ENCODE measurements at places on chromosomes 3 and 15.

- DNase-seq = peak; percentile 4
Observed at GRCh38 chr15:57640930-57641682, 49.4 kb downstream of the MYZAP start.

GRCh38 chr3:46619845-46620778, 7.8 kb downstream of the FAM240A start:
- no peak for DNase-seq

- DNase-seq = no peak
Observed at GRCh38 chr3:103167850-103168249, 733.0 kb downstream of the ZPLD1 start.

DNA sequence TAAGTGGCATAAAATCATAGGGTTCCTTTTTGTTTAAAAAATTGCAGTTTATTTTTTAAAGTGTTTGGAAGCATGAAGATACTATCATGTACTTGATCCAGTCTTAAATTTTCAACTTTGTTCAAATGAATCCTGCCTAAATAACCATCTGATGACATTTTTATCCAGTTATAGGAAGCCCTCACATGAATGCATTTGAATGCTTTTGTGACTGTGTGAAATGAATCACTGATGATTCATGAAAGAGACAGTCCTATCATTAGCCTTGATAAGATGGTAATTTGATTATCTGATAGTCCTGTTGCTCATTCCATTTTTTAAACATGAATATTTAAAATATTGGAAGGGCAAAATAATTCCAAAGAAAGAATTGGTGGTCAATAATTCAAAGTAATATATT, 401.9 kb upstream of the ROBO2 start:
- DNase-seq = no peak

DNA sequence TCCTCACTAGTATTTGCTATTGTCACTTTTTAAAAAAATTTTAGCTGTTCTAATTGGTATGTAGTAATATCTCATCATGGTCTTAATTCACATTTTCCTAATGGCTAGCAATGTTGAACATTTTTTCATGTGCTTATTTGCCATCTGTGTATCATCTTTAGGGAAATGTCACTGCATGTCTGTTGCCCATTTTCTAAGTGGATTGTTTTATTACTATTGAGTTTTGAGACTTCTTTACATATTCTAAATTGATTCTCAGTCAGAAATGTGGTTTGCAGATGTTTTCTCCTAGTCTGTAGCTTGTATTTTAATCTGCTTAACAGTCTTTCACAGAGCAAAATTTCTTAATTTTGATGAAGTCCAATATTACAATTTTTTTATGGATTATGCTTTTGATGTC, 33.6 kb upstream of the SEC22A start:
- DNase-seq = no peak

DNA sequence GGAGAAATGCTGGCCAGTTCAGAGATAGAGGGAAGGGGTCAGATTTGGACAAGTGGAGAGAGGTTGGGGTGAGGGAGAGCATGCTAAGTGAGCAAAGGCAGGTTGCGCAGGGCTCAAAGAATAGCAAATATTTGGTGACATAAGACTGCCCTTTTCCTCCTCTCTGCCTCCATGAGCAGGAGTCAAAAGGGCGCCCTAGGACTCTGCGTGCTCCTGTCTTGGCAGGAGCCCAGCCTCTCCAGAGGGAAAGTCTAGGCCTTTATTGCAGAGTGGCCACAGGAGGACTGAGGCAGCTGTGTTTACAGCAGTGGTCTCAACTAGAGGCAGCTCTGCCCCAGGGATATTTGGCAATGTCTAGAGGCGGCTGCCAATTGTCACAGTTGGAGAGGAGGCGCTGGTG, 165.6 kb downstream of the FAM43A start:
- DNase-seq = no peak

DNA sequence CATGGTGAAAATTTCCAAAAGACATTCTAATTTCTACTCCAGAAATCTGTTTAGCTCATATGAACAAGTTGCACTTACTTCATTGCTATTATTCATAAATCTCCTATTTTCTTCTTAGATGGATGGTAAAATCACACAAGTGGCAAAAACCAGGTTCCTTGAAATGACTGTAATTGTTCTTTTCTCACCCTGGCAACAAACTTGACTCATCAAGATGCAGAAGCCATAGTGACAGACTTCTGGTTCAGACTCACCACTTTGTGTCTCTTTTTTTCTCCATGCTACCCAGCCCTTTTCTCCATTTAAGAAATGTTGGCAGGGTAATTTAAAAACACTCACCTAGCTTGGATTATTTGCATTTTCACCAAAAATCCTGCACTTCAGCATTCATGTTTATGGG, 82.1 kb downstream of the LRRC28 start:
- DNase-seq = no peak

DNA sequence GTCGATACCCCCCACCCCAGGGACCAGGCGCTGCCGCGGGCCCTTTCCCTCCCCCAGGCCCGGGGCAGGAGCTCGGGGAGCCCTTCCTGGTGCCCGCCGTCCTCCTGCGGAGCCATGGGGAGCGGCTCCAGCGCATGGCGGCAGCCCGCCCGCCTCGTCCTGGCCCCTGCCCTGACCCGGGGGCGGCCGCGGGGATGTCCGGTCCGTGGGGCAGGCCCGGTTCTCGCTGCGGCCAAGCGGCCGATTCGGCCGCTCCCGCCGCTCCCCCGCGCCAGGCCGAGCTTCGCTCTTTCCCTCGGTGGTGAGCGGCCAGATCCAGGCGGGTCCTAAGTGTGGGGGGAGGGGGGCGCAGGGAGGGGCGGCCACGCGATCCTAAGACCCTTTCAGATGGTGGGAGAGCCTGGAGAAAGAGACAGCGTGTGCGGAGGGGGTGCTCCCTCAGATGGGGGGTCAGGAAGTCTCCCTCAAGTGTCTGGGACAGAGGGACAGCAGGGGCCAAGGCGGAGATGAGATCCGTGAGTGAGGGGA, 1.3 kb downstream of the NEIL1 start:
- no peak for DNase-seq

DNA sequence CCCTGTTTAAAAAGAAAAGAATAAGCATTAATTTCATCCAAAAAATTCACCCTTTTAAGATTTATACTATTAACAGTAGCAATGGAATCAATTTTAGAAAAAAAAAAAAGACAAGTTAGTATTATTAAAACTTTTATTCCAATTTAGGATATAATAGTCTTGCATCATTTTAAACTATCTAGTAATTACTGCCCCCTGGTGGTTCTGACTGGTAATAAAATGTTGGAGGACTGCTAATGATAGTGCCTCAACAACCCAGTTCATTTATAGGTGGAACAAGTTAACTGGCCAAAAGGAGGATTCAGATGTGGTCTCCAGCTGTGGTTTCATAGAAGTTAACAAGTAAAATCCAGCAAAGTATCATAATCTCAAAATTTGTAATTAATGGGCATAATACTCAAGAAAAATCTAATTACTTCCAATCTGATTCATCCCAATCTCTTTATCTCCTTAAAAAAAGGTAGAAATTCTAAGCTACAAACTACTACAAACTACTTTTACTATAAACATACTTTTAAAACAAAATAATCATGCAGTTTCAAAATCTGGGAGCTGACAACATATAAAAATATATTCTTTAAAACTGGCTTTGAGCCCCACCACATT, 30.7 kb upstream of the WDR49 start:
- peak; percentile 4 for DNase-seq

All from stimulated activated CD4-positive, alpha-beta T cell treated with anti-CD3 and anti-CD28 coated beads, Interleukin-1b, Interleukin-23, amount 100 ng/mL, for 48 hours (primary cell).